ENCODE measurements at places on chromosomes 1 and 21.

GRCh38 chr1:172654535-172654934 is 4.4 kb upstream of the FASLG start:
- no peak for DNase-seq

GRCh38 chr1:40312238-40313205 is 4.6 kb downstream of the COL9A2 start:
- DNase-seq = no peak

DNA sequence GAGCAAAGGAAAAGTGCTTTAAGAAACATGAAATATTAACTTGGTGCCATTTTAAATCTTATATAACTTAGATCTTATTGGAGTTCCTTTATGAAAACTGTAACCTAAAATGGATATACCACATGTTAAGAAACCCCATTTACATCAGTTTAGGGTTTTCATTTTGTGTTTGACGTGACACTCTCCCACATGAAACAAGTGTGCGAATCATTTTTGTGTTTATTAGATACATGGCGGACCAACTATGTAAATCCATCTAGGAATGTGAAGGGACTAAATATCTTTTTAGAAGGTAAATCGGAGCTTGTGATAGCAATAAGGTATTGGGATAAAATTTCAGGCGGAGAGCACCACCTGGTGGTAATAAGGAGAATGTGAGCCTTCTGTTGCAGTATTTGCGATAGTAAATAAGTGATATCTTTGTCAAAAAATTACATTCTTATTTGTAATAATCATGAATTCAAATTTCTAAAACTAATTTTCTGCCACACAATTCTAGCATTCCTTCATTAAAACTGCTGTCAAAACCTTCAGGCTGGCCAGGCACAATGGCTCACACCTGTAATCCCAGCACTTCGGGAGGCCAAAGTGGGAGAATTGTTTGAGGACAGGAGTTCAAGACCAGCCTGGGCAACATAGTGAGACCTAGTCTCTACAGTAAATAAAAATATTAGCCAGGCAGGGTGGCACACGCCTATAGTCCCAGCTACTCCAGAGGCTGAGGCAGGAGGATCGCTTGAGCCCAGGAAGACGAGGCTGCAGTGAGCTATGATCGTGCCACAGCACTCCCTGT is 31.3 kb downstream of the SMAP2 start:
- no peak for DNase-seq

GRCh38 chr1:30005972-30006619 is 717.3 kb downstream of the MATN1 start:
- no peak for DNase-seq

DNA sequence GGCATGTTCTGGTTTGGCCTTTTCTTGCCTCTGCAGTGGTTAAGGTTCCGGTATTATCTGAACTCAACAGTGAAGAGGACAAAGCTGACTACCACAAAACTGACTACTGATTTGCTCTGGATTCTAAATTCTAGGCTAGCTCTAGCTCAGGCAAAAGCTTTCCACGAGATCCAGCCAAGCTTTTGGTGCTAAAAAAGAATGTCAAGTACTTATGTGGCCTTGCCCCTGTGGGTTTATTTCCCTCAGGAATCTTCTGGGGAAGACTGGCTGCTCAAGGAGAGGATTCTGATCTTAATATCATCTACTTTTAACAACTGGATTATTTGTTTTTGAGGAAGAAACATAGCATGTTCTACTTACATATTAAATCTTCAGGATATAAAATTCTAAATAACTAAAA is 26.1 kb upstream of the MTMR11 start:
- no peak for DNase-seq

DNA sequence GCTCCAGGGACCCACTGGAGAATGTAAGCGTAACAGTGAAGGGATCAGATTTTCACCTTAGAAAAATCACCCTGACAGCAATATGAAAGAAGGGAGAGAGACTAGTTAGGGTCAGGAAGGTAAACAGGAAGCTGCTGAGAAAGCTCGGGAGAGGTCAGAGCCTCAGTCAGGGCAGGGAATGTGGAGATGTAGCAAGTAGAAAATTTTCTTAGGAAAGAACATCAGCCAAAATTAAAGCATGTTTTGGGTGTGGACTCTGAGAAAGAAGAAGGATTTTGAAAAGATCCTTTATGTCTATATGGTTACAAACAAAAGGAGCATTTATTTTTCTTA is 16.7 kb upstream of the ERICH3 start:
- DNase-seq = no peak

DNA sequence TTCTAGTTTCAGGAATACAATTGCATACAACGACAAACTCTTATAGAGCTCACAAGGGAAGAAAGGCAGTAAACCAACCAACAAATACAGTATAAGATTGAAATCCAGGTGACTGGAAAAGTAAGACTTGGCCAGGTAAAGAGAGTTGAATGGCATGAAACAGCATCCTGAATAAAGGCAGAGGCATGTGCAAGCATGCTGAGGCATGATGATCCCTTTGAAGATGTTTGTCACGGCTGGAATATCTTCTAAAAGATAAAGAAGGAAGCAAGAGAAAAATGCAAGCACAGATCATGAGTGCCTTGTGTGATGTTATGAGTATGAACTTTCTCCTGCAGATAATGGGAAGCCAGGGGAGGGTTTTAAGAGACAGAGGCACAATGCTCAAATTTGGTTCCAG is 83.3 kb upstream of the SPATA6 start:
- DNase-seq = no peak

- no peak for DNase-seq
Measured at GRCh38 chr21:46245213-46245915, 16.8 kb upstream of the LSS start.

GRCh38 chr21:39317134-39318090 is 4.0 kb upstream of the BRWD1 start:
- DNase-seq = no peak

- DNase-seq = no peak
Measured at GRCh38 chr1:230424391-230425251, 1.5 kb downstream of the PGBD5 start.

- no peak for DNase-seq
Measured at GRCh38 chr1:235892734-235893413, 26.2 kb upstream of the LYST start.

- DNase-seq = no peak
Measured at GRCh38 chr1:171160211-171160610, 24.9 kb upstream of the FMO2 start.

GRCh38 chr1:175319912-175320230 is 127.3 kb upstream of the KIAA0040 start:
- DNase-seq = no peak

DNA sequence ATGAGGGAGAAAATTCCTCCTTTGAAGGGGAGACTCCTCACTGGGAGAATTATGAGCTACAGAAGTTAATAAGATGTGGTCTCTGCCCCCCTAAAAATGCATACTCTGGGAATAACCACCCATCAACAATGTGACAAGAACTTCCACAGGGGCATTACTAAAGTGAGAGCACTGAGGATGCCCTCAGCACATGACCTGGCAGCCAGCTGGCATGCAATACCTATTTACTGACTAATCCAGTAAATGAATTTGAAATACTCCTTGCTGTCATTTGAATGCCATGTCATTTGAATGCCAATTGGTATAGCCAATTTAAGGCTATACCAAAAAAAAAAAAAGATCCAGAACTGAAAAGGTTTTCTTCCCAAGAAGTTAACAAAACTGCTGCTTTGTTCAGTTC is 30.8 kb downstream of the PLPP3 start:
- no peak for DNase-seq

DNA sequence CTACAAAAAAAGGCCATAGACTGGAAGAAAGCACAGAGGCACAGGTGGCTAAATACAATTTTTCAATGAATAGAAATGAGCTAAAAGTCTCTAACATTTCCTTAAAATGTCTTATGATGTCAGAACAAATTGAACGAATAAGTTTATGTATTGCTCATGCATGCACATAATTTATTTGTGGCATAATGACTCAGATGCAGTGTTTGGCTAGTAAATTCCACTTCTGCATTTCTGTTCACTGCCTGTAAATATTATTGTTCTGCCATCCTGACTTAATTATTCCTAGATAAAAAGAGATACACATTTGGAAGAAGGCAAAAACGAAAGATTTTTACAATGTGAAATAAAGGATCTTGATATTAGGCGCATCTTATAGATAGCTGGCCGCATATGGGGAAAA is 26.6 kb upstream of the EXO1 start:
- no peak for DNase-seq

GRCh38 chr1:115850937-115851336 is 10.0 kb upstream of the NHLH2 start:
- DNase-seq = no peak

DNA sequence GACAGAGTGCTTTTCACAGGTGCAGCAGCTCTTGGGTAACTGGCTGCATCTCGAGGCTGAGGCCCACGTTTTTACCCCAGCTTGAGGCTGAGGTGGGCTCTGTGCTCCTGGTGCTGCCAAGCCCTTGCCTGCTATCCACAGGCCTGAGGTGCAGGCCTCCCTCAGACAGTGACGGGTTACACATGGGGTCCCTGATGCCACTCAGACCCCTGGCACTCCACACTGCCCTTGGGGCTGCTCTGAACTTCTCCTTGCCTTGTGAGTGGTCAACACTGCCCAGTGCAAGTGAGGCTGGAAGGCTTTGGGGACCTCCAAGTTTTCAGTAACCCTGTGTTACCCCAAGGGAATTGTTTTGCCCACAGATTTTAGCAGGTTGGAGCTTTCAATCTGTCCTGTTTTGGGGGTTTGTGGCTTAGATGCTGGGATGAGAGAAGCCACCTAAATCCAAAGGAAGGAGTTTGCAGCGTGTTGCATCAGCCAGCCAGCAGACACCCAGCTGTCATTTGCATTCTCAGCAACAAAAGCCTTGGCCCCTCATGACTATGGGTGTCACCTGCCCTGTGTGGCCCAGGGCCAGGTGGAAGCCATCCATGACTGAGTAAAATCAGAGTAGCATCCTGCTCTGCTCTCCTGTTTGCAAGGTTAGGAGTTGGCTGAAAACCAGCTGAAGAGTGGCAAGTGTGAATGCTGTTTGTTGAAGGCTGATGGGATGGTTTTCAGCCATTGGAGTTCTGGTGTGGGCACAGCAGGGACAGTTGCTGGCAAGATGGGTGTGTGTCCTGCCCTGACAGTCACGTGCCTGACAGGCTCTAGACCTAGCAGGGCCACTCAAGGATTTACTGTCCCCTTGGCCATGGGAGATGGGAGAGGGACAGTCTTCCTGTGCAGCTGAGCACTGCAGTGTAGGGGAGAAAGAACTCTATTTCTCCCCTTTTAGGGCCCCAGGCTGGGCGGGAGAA is 3.2 kb downstream of the RNF187 start:
- DNase-seq = no peak

- no peak for DNase-seq
Measured at GRCh38 chr1:83043244-83043643, 955.7 kb downstream of the TTLL7 start.

- no peak for DNase-seq
Measured at GRCh38 chr1:22680726-22681125, 27.7 kb downstream of the C1QB start.

GRCh38 chr1:224253721-224254120 is 70.7 kb downstream of the DEGS1 start:
- DNase-seq = no peak

- DNase-seq = no peak
Measured at GRCh38 chr1:158003406-158003800, 10.0 kb downstream of the KIRREL1 start.

- no peak for DNase-seq
Measured at GRCh38 chr1:30774550-30775432, 17.2 kb upstream of the LAPTM5 start.

DNA sequence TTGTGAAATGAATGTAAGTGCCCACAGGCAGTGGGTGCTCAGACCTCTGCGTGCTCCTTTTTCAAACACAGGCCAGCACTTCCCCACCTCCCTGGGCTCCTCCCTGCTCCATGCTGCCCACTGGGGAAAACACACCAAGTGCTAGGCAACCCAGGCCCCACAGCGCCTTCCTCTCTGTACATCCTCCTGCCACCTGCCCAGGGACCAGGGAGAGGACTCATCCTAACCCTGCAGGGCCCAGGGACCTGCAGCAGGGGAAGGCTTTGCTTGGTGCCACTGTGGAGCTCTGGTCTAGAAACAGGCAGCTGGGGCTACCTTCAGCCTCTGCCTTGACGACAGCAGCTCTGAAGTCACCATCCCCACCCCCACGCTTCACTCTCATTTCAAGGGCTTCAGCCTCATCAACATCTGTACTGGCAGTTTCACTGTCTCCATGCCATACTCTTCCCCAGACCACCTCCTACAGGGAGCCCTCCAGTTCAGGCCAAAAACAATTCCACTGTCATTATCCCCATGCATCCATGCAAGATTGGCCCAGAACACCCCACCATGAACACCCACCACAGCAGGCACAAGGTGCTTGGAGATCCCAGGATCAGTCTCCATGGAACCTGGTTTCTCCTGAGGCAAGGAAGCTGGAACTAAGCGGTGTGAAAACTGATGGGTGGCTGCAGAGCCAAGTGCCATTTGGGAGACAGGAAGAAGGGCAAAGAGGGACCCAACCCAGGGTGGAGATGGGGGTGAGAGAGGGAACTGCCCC is 1.1 kb downstream of the IGSF8 start:
- DNase-seq = peak; percentile 70

DNA sequence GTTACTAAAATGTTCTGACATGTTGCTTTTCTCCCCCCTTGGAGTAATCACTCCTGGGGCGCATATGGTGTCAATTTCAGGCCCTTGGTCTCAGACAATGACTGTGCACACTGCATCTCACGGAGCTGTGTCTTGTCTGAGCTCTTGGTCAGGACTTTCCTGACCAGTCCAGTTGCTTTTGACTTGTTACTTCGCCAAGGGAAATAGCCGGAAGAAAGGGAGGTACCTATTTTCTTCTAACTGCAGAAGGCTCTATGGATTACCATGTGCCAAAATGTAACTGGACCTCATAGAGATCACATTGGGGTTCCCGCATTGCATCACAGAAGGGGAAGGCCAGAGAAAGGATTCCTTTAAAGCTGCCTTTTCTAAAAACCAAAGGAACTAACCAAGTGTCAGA is 68.6 kb downstream of the SPAG17 start:
- no peak for DNase-seq

GRCh38 chr1:76463849-76464248 is 389.3 kb downstream of the ST6GALNAC3 start:
- no peak for DNase-seq

DNA sequence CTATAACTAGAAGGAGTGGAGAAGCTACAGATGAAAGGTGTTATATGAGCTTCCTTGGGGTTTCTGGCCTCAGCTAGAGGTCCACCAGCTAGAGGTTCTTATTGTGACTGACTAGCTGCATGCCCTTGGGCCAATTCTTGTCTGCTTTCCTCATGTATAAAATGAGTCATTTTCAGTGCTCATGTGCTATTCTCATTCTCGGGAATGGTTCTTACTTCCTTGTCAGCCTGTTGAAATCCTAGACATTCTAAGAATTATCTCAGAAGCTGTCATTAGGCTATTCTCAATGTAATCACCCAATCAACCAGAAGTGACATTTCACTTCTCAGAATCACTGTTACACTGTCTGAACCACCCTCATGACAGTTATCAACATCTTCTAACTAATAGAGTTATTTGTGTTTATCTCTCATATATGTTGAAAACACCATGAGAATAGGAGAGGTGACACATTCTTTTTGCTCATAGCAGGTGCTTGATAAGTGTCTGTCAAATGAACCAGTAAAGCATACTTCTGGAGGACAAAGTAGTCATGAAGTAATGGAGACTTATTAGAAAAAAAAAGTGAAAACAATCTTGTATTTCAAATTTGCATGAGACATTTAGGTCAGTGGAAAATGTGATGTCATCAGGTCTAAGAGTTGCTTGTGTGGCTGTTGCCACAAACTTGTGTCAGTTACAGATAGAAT is 122.8 kb upstream of the IVNS1ABP start:
- no peak for DNase-seq

- DNase-seq = no peak
Measured at GRCh38 chr1:12434174-12434573, 183.8 kb downstream of the DHRS3 start.

- no peak for DNase-seq
Measured at GRCh38 chr1:215890438-215890837, 323.3 kb downstream of the KCTD3 start.

Measured in chondrocyte (in vitro differentiated cells).